ENCODE measurements at places on chromosomes 5 and 9.
A peak's percentile ranks its signal among the peaks of the same experiment; 100 is the strongest.

DNA sequence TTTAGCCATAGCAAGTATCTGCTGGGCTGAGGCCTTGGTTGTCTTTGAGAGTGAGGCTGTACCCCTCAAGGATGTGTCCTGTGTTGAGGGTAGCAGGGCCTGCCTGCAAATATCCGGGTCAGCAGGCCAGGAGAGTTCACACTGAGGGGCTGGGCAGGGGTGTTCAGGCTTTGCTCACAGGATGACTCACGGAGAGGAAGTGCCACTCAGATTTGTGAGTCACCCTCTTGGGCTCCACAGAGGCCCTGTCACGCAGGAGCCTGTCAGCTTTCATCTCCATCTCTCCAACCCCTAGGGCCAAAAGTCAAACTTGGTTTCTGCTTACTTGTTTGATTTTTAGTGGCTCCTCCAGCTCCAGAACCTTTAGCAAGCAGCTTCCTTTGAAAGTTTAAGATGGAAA, 211.5 kb downstream of the SEC61B start:
- peak; percentile 33 for DNase-seq

DNA sequence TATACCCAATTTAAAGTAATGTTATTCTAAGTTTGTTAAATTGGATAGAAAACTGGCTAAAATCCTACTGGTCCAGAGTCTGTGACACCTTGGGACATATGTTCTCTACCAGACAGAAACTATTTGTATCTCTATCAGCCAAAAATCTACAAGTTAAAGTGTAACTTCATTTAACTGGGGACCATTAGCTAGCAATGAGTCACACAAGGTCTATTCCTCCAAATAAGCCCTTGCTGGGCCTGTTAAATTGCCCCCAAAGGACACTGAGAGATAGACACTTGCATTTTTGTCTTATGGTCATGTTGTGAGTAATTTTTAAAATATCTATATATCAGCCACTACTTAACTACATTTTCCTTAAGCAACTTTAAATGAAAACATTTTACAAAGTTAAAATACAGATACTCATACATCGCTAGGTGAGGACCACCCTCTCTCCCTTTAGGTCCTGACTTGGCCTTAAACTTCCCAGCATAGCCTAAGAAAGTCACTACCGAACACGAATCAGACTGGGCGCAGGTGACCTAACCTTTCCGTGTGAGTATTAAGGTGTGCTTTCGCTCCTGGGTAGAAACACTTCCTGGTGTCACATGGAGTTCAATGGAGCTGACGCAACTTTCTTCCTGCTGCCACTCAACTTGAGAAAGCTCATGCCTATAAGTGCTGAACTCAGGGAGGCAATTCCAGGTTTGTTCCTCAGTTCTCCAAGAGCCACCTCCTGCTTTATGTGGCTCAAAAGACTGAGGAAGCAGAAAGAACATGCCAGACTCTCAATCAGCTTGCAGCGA, 249.1 kb downstream of the DIRAS2 start:
- no peak for DNase-seq

DNA sequence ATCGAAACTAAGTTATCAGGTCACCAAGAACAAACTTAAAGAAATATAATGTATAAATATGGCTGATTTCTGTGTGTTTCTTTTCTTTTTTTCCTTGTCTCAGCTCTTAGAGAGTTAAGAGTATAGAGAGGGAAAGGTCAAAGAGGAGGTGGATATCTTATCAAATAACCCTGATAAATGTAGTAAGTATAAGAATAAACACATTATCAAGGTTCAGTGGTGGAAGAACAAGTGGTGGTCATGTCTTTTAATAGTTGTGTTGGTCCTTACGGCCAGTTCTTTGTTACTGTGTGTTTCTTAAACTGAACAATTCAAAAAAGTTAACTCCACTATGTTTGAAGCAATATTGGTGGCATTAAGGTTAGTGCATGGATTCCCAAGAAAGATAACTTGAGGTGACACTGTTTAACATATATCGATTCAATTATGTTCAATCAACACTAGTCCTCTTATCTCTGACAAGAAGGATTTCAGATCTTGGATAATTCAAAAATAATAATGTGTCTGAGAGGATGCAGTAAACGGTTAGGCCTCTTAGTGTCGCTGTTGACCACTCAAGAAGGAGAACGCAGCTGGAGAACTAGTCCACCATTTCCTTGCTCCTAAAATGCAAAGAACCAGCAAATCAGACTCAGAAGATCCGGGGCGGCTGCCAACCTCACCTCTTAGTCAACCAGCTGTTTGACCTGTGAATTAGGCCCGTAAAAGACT, at the start of gene PCDHGA3:
TSS of gene PCDHGA3 (plus strand) at position 588 of the 711 bp plus-strand sequence. CDS start 205 bp downstream, outside the sequence.
- no peak for DNase-seq

DNA sequence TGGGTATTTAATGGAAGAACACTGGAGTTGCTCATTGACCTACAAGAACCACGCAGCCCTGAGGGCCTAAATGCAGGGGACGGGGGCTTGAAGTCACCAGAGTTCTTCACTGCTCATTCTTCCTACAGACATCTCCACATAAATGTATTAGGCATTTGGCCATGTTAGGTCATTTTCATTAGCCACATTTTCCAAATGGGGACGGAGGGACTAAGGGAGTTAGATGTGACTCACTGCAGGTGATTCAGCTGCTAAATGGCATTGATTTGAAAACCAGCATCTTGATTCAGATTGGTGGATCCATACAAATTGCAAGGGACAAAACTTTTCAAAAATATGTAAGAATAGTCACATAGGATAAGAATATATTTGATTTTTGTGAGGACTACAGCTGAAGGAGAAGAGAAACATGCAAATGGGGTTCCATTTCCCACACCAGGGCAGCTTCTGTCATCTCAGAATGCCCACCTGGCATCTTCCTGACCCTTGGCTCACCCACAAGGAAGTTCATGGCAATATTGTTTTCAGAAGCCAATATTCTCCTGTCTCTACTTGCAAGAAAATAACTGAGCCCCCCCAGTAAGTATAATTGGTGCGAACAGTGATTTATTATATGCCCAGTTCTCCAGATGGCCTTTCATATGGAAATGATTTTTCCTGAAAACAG, 264.8 kb downstream of the DOCK8 start:
- DNase-seq: no peak

GRCh38 chr5:154740957-154741356, 14.2 kb upstream of the LARP1 start:
- no peak for DNase-seq

DNA sequence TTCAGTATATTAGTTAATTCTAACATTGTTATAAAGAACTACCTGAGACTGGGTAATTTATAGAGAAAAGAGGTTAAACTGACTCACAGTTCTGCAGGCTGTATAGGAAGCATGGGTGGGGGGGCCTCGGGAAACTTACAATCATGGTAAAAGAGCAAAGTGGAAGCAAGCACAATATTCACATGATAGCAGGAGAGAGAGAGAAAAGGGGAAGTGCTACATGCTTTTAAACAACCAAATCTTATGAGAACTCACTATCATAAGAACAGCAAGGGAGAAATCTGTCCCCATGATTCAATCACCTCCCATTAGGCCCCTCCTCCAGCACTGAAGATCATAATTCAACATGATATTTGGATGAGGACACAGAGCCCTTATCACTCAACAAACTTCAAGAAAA, 324.9 kb downstream of the ZNF608 start:
- no peak for DNase-seq

- DNase-seq: no peak
Measured at GRCh38 chr9:124017051-124017928, 5.7 kb downstream of the LHX2 start.

- DNase-seq: no peak
Measured at GRCh38 chr9:84846906-84847305, 177.4 kb downstream of the NTRK2 start.

DNA sequence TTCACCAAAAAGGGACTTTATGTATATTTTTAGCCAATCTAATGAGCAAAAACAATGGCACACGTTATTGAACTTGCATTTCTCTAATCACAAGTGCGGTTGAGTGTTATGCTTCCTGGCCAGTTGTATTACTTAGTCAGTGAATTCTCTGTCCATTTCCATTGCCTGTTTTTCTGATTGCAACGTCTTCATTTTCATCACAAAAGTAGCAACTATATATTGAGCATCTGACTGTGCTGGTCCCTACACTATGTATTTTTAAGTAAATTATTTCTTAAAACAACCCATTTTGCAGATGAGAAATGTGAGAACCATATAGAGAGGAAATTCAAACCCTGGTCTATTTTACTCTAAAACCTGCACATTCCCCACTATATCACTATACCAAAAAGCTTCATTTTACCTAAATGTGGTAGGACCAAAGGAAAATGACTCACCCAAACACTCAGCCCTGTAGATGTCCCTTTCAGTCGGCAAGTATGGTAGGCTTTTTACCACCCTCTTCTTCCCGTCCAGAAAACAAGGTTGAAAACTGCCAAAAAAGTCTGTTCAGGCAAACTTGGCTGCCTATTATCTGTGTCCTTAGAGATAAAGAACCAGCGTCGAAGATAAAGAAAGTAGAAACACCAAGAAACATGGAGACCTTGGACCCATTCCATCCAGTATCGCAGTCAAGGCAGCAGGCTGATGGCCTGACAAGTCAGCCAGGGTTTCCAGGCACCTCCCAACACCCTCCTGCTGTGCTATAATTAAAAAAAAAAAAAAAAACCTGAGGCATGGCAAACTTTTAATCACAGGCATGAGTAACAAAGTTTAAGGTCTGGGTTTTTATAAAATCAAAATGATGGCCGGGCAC, 18.8 kb upstream of the FAM13B start:
- DNase-seq: no peak

- DNase-seq: no peak
Measured at GRCh38 chr5:113311301-113311700, 123.5 kb downstream of the TSSK1B start.

- no peak for DNase-seq
Measured at GRCh38 chr9:129640871-129641749, 841 bp downstream of the ASB6 start.

- DNase-seq: no peak
Measured at GRCh38 chr5:6718718-6719117, 5.5 kb downstream of the TENT4A start.

- no peak for DNase-seq
Measured at GRCh38 chr9:124146031-124146561, 111.7 kb upstream of the NEK6 start.

DNA sequence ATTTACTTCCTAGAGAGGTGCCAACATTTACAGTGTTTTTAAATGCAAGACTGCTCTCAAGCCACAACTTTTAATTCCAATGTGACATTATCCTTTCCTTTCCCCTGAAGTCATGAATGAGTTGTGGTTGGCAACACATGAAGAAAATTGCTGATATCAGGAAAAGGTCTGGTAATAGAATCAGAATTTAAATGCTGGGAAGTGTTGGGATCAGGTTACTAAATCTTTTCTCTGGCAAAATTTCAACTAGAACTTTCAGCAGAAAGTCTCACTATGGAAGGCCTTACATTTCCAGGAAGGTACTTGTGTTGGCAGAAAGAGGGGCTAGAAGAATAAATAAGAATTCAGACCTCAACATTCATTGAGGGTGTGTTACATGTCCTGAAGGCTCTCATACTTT, 10.6 kb upstream of the SLC44A1 start:
- DNase-seq: no peak

GRCh38 chr9:37036776-37037502, 2.9 kb upstream of the PAX5 start:
- no peak for DNase-seq

DNA sequence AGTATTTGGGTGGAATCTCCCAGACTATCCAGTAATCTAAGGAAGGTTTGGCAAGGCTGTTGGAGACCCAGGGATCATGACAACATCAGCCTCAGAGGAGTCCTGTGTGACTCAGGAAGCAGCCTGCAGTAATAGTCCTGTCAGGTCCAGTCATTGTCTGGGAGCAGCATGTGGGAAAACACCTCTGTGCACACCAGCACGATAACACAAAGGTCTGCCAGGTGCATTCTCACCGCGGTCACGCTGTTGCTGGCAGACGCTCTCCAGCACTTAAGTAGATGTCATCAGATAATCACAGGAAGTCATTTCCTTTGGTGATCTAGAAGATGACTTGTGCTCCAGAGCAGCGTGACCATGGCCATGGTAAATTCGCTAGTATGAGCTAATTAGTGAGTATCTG, 99.2 kb upstream of the IQGAP2 start:
- DNase-seq: no peak

DNA sequence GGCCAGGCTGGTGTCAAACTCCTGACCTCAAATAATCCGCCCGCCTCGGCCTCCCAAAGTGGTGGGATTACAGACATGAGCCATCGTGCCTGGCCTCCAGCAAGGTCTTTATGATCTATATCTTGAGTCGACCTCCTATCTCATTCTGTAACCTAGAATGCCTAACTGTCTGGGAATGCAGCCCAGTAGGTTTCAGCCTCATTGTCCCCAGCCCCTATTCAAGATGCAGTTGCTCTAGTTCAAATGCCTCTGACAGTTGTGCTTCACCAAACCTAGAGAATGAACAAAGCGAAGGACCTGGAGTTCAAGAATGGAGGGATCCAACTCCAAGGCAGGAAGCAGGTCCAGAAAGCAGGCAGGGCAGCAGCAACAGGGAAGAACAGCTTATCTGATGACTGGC, 30.8 kb downstream of the GLRX start:
- DNase-seq: no peak

DNA sequence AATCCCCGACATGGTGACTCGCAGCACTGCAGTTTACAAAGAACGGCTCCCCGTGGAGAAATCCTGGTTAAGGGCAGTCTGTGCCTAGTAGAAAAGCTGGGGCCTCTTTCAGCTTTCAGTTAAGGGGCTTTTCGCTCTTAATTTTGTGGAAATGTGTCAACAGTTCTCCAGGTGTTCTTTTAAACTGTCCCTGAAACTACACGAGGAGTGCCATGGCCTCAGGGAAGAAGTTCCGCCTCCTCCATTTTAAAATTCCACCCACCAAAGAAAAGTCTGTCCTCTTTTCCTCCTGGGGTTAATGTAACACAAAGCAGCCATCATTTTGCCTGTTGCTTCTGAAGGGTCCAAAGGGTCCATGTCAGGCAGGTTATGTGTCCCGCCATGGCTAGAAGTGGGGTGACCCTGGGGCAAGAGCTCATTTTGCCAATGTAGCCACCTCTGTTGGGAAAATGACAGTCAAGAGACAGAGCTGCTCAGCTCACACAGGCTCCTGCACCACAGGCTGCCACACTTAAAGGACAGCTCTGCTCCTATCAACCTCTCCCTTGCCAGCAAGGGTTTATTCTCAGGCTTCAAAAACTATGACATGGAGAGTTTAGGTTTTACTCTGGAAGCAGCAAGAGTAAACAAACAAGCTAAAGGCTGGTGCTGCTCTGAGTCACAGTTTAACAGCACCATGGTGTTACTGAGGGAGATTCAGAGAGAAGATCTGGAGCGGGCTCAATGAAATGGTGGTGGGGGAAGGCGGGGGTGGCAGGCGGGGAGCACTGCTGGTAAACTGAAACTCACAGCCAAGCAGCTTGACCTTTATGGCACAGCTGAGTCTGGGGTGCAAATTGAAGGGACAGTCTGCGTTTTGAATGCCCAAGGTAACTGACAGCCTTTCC, 3.2 kb downstream of the WHRN start:
- no peak for DNase-seq

GRCh38 chr9:95788021-95788420, 87.5 kb upstream of the ERCC6L2 start:
- DNase-seq: no peak

GRCh38 chr5:138078006-138078643, 5.7 kb upstream of the WNT8A start:
- DNase-seq: no peak
